HCT116 (cell line): ENCODE measurements at places on chromosomes 1 and 21. TPM values are rescaled to one million over a fixed set of nuclear protein-coding genes. Genes with fewer than 3 reads are reported as not detected.

DNA sequence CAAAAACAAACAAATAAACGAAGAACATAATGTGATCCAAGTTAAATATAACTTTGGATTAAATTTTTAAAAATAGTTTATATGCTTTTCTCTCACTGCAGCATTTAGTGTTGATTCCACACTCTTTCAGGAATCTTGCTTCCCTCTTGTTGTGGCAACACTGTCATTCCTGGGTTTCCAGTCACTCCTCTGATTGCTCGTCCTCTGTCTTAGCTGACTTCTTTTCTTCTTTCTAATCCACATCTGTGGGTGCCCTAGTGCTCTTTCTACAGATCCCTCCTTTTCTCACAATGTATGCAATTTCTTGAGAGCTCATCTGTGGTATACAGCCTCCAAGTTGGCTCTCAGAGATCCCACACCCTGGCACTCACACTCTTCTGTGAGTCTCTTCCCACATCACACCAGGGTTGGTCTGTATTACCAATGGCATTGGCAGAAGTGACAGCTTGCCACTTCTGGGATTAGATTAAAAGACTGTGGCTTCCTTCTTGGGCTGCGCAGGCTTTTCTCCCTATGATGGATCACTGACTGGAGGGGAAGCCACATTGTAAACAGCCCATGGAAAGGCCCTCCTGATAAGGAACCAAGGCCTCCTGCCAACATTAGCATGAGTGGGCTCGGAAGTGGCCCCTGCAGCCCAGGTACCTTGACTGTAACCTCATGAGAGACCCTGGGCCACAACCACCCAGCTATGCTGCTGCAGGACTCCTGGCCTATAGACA is 11.5 kb upstream of the MYOC start:
- DNase-seq, result no peak

DNA sequence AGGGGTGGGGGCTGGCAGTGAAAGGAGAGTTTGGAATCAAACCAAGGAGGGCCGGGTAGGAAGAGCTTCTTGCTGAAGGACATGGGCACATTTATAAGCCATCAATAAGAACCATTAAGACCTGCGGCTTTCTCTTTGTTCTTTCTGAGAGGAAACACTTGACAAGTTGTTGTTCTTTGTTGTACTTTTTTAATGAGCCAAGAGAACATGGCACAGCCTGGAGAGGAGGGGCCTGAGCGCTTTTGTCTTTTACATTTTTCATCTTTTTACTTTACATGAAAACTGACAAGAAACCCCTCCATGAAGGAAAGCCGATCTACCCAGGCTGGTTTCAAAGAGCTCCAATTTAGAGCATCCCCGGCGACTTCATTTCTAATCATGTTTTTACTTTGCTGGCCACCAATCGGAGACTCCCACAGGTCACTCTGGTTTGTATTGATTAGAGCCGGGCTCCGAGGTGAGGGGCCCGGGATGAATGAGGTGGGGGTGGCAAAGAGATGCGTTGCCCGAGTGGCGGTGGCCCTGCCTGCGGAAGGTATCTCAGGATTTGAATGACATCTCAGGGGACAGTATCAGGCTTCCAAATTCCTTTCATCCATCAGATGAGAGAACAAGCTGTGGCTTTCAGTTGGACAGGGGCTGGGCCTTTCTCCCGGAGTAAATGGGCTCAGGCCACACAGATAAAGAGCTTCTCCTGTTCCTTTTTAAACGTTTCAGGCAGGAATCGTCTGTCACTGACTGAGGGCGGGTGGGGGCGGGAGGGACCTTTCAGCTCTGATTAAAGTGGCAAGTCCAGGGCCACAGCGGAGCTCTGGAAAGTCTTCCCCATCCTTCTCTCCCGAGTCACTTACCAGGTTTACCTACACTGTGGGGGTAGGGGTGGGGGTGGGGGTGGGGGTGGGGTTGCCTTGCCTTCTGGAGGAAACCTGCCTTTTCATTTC is 138.8 kb upstream of the ARHGEF16 start:
- DNase-seq, result no peak

Gene TRABD2B
- total RNA-seq, result 0.05 TPM

Gene RNF186
- not detected for total RNA-seq

Gene LCA5L
- 1.9 TPM for total RNA-seq

- no peak for DNase-seq
Observed at GRCh38 chr1:175287377-175287776, 94.8 kb upstream of the KIAA0040 start.
